D721Med (cell line): ENCODE measurements at places on chromosomes 2 and 18.

DNA sequence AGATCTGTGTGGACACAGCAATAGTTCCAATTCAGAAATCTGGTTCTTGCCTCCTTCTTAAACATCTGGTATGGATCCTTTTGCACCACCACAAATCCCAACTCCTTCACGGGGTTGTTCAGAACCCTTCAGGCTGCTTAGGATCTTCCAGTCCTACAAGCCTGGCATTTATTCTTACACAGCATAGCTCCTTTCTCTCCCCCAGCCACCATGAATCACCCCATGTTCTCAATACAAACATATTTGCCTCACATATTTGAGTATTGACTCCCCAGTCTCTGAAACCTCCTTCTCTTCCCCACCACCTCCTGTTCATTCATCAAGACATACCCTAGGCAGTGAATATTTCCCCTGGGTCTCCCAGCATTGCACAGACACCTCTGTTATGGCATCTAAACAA is 155.2 kb downstream of the ALK start:
- no peak for DNase-seq

DNA sequence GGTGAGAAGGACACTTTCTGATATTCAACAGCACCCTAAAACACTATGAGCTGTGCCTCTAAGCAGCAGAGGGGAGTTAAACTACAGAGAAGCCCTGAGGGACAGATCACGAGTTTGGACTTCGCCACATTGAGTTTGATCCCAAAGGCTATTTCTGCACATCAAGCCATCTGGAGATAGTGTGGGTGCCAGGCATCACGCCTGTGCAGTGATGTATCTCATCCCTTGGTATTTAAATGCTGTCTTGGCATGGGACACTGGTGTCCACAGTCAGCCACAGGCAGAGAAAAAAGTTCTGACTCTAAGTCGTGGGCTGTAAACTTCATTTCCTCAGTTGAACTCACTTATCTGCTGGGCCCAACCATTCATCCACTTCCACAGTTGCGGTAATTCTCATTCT is 742.3 kb upstream of the CELF4 start:
- DNase-seq: no peak

GRCh38 chr2:149799013-149799705 is 211.6 kb upstream of the MMADHC start:
- no peak for DNase-seq

- no peak for DNase-seq
Measured at GRCh38 chr2:232588680-232589585, 38.4 kb downstream of the EIF4E2 start.

DNA sequence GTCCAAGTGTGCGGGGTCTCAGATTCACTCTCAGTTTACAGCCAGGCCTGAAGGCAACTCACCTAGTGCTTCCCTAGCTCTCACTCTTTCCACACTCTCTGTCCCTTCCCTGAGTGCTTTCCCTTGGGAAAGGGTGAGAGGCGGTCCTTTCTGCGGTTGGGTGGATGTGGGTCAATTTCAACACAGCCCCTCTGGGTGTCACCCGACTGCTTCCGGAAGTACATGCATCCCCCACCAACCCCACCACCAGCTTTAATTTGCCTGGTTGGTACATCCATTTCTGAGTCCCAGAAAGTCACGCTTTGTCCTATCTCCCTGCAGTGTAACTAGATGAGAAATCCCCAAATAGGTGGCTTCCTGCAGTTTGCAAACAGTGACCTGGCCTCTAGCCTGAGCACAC is 307.3 kb upstream of the MEIS1 start:
- no peak for DNase-seq

DNA sequence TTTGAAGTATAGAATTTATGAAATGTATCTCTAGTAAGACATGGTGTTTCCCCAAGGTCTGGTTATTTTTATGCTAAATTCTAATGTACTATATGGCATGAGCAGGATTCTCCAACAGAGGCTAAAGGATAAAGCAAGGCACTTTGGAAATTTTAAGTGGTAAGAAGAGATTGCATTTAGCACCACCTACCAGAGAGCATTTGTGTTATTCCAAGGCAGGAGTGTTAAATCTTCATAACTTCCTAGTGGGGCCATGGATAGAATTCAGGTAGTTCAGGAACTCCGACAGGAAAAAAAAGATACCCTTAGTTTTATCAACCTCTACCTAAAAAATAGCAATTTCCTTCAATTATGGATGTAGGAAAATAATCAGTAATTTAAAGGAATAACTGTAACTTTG is 497.4 kb upstream of the CRIM1 start:
- DNase-seq: no peak

DNA sequence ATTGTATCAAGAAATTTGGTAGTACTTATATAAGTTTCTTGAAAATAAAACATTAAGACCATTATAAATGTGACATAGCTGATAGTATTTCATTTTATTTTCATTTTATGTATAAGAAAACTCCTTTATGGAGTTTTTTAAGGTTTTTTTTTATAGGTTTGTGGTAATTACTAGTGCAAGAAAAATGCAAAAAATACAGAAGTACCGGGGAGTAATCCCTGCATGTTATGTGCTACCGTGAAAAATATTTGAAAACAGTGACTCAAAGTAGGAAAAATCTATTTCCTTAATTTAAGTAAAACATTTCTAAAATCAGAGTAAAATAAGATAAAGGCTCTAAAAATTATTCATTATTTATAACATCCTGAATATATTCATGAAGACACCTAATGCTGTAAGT is 21.6 kb downstream of the ZSWIM2 start:
- DNase-seq: no peak

DNA sequence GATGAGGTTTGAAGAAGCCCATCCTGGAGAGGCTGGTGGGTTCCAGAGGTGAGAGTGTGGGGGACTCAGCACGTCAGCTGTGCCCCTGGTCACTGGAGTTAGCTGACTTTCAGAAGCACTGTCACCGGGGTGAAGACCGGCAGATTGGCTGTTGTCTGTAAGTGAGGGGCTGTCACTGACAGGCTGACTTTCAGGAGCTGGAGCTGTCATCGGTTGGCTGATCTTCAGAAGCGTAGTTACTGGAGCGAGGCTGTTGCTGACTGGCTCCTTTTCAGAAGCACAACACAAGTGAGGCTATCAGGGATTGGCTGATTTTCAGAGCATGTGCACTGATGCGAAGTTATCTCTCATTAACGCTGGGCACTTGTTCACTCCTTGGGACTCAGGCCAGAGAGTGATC is 738.4 kb upstream of the ID2 start:
- DNase-seq: no peak

DNA sequence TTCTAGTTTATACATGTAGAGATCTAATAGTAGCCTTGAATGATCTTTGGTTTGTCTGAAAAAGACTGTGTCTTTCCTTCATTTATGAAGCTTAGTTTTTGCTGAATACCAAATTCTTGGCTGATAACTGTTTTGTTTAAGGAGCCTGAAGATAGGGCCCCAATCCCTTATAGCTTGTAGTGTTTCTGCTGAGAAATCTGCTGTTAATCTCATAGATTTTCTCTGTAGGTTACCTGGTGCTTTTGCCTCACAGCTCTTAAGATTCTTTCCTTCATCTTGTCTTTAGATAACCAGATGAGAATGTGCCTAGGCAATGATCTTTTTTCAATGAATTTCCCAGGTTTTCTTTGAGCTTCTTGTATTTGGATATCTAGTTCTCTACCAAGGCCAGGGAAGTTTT is 562.1 kb downstream of the XIRP2 start:
- no peak for DNase-seq

GRCh38 chr2:105691947-105692390 is 52.7 kb upstream of the NCK2 start:
- DNase-seq: no peak

GRCh38 chr2:149720615-149721014 is 133.0 kb upstream of the MMADHC start:
- DNase-seq: no peak

DNA sequence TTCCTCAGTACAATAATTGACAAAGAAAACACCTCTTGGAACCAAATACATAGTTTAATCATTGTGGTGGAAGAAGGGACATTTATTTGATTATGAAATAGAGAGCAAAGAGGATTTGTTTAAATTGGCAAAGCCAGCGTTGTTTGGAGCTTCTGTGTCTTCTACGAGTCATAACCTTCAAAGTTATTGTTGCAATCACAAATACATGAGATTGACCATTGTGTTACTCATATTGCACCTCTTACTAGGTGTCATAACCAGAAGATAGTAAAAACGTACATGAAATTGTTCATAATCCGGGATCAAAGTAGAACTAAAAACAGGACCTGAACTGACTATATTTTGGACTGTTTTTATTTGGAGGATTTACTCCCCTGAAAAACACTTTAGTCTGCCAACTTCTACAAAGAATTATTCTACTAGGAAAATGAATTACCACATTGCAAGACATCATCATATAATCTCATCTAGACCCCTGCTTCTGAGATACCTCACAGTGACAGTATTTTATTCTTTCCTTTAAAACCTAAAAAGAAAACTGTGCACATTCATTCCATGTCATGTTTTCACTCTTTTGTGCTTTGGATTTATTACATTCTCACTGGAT is 151.7 kb upstream of the KLF7 start:
- no peak for DNase-seq

DNA sequence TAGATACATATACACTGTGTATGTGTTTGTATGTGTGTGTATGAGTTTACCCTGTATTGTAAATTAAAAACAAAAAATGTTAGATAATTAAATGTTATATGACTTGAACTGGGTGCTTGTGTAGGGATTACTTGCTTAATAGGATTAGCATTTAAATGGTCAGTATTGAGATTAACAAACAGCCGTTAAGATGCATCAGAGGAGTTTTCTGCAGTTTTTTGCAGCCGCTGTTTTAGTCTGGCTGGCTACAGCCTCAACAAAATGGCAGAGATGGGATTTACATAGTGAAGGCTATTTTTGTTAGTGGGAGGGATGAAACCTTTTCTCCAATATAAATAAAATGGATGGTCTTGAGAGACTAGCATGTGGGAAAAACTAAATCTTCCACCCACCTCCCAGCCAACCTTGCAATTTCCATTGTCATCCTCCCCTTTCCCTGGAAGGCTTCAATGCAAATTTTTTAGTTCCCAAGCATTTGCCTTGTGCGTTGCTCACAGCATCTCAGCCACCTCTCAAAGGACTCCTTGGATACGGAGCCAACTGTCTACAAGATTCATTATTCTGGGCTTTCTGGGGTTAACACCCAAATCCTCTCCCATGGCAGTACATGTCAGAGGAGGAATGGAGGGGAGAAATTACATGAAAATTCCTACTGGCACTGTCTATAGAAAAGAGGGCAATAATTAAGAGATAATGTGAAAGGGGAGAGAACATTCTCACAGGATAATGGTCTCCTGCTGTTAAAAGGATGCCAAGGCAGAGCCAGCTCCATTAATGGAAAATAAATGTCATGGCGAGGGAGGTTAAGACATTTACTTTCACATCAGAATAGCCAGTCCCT is 351.9 kb downstream of the CDH2 start:
- DNase-seq: no peak

- DNase-seq: no peak
Measured at GRCh38 chr2:209613649-209614305, 157.9 kb upstream of the UNC80 start.

DNA sequence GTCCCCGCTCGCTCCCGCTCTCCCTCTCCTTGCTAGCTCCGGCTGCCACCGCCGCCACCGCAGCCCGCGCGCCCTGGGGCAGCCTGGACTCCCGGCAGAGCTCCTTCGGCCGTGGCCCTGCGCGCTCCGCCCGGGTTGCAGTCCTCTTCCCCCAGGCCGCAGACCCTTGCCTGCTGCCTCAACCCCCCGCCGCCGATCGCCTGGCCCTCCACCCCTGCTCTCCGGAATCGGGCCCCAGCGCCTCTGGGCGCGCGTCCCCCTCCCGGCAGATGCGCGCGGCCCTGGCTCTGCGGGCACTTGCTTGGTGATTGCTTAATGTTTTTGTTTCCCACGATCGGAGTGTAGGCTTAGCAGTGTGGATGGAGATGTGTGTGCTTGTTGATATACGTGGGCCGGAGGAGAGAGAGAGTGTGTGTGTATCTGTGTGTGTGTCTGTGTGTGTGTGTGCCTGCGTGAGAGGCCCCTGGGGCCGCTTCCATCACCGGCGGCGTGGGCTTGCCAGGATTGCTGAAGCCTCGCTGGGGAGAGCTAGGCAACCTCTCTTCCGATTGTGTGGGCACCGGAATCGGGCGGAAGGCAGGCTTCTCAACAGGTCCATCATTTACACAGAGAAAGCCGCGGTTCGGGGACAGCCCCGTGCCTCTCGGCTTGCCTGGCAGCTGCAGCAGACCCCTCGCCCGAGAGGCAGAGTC is 877 bp downstream of the INHBB start:
- no peak for DNase-seq

DNA sequence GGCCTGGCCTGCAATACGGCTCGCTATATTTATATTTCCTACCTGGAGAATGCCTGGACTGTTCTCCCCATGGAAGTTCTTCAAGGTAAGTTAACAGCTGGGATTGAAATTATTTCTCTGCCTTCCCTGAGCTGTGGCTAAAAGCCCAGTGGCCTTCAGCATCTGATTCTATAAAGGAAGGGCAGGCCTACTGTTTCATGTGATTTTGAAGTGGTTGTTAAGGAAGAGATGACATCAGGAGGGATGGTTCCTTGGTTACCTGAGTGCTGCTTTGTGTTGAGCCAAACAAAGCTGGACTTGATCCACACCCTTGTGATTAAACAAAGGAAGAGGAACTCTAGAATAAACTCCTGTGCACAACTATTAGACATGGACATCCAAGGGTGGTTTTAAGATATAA is 61.6 kb downstream of the MFSD6 start:
- DNase-seq: no peak

- DNase-seq: no peak
Measured at GRCh38 chr2:18975506-18976167, 382.8 kb downstream of the OSR1 start.

GRCh38 chr18:46034230-46034629 is 37.8 kb downstream of the PSTPIP2 start:
- DNase-seq: no peak

- DNase-seq: no peak
Measured at GRCh38 chr2:239891698-239892097, 133.4 kb downstream of the NDUFA10 start.

- no peak for DNase-seq
Measured at GRCh38 chr2:203688798-203689197, 17.6 kb upstream of the CD28 start.

DNA sequence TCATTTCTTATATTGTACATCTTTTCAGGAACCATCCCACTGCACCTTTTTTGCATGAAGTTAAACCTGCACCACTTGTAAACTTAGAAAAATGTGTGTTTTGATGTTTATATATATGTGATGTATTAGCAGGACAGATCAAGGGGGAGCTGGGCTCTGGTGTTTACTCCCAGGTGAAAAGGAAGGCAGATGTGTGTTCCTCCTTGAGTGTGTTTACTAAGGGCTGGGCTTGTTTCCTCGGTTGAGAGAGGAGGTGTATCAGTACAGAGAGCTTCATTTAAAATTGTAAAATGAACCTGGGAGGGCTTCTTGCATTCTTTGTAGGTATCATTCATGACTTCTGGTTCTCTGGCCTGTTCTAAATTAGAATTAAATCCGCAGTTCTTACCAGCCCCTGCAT is 14.8 kb downstream of the LPIN1 start:
- DNase-seq: no peak

- DNase-seq: no peak
Measured at GRCh38 chr2:38619458-38620164, 16.9 kb upstream of the HNRNPLL start.
